Uterus (tissue), 4 donors: ENCODE measurements at places on chromosomes 2 and 18. TPM values are rescaled to one million over a fixed set of nuclear protein-coding genes. Genes with fewer than 3 reads are reported as not detected.

Gene MAPK4
- 2.8 TPM for total RNA-seq

GRCh38 chr2:222651718-222652418 is 4.0 kb downstream of the FARSB start:
- H3K27ac ChIP-seq, result no peak overlapping the region
- no peak for DNase-seq
- no peaks in the 10 kb centered on the region for H3K4me1 ChIP-seq
- H3K27me3 ChIP-seq, result no peaks in the 10 kb centered on the region
- H3K36me3 ChIP-seq, result no peaks in the 10 kb centered on the region

Gene CYBRD1
- 108 TPM for total RNA-seq

Gene CRYBA2
- total RNA-seq, result not detected

DNA sequence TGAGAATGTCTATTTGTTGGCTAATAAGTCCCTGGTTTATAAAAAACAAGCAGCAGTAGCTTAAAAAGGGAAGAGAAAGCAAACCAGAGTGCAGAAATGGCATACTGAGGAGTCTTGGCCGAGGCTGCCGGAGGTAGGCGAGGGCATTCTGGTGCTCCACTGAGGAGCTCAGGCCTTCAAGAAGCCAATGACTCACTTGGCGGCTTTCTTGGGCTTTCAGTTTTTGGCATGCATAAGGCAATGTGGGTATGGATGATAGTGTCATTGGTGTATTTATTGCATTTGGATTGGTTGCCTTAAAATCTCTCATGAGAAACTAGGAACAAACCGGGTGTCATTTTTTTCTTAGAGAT is 119.6 kb upstream of the ARL5A start:
- H3K27ac ChIP-seq, result no peak overlapping the region
- no peaks in the 10 kb centered on the region for H3K4me1 ChIP-seq
- H3K27me3 ChIP-seq, result no peaks in the 10 kb centered on the region
- peak overlapping the region; percentile 24 for H3K4me3 ChIP-seq
- DNase-seq, result no peak

Gene SCG2
- total RNA-seq, result not detected

- H3K4me3 ChIP-seq, result no peak overlapping the region
- no peak for DNase-seq
- no peaks in the 10 kb centered on the region for H3K4me1 ChIP-seq
- no peaks in the 10 kb centered on the region for H3K27me3 ChIP-seq
- H3K36me3 ChIP-seq, result no peaks in the 10 kb centered on the region
Measured at GRCh38 chr18:61782545-61782944, 110.3 kb downstream of the RNF152 start.

DNA sequence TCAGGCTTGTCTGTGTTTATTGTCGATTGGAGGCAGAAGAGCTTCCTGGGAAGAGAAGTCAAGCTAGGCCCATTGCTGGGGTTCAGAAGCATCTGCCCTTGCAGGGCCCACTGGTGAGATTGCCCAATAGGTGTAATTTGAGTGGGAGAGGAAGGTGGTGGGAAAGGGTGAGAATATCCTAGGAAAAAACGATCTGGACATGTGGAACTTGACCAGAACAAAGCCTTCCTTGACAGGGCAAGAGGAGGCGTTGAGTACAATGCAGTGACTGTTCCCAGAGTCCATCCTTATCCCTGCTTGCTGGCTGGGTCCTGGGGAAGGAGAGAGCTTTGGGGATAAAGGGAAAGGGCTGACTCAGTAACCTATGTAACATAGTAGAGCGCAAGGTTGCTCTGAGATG is 27.1 kb downstream of the NABP1 start:
- H3K4me1 ChIP-seq, result peaks cover 11% of the 10 kb centered on the region
- no peak overlapping the region for H3K27ac ChIP-seq
- no peaks in the 10 kb centered on the region for H3K27me3 ChIP-seq
- no peak for DNase-seq
- H3K36me3 ChIP-seq, result no peaks in the 10 kb centered on the region
- H3K4me3 ChIP-seq, result no peak overlapping the region

- H3K27me3 ChIP-seq, result no peaks in the 10 kb centered on the region
- H3K4me1 ChIP-seq, result no peaks in the 10 kb centered on the region
- no peak overlapping the region for H3K27ac ChIP-seq
- H3K36me3 ChIP-seq, result no peaks in the 10 kb centered on the region
- H3K4me3 ChIP-seq, result no peak overlapping the region
Measured at GRCh38 chr2:239531456-239532241, 130.8 kb upstream of the HDAC4 start.

DNA sequence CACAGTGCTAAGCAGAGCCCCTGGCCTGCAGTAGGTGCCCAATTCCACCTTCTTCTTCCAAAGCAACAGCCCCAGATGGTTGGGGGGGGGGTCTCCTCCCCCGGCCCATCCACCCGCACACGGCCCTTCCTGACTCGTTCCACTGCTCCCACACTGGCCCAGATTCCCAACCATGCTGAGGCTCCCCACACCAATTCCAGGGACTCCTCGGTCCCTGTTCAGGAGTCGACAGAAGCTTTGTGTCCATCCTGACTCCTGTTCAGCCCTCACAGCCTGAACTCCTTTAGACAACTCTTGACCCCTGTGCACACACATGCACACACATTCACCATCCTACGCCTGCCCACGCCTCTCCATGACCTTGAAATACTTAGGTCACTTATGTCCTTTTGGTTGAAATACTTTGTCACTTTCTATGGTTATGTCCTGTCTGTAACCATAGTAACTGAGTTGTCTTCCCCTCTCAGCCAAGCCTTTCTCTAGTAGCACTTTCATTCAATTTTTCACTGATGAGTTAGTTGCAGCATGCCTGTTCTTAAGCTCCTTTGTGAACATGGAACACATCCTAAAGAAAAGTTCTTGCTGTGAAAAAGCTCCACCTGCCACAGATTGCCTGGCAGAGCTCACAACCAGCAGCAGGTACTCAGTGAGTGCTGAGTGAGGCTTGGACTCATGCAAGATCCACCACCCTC is 225.8 kb downstream of the SEPTIN10 start:
- H3K36me3 ChIP-seq, result no peaks in the 10 kb centered on the region
- no peaks in the 10 kb centered on the region for H3K27me3 ChIP-seq
- no peak overlapping the region for H3K27ac ChIP-seq
- no peaks in the 10 kb centered on the region for H3K4me1 ChIP-seq
- H3K4me3 ChIP-seq, result no peak overlapping the region

Gene CDH2
- 58.2 TPM for total RNA-seq

- no peaks in the 10 kb centered on the region for H3K27me3 ChIP-seq
- no peak for DNase-seq
- H3K36me3 ChIP-seq, result no peaks in the 10 kb centered on the region
- no peak overlapping the region for H3K27ac ChIP-seq
- no peaks in the 10 kb centered on the region for H3K4me1 ChIP-seq
Measured at GRCh38 chr2:239984421-239985194, 40.5 kb downstream of the NDUFA10 start.
